Inflammatory macrophage (primary cell): ENCODE measurements at places on chromosomes 16 and 17.
A peak's percentile ranks its signal among the peaks of the same experiment; 100 is the strongest.

GRCh38 chr17:45234641-45235415, 13.1 kb downstream of the FMNL1 start:
- DNase-seq: no peak

- DNase-seq: no peak
Measured at GRCh38 chr17:57966875-57967274, 11.7 kb upstream of the CUEDC1 start.

- no peak for DNase-seq
Measured at GRCh38 chr16:19046062-19046461, 21.4 kb upstream of the COQ7 start.

GRCh38 chr17:31457391-31458234, 66.1 kb downstream of the RAB11FIP4 start:
- DNase-seq: no peak

DNA sequence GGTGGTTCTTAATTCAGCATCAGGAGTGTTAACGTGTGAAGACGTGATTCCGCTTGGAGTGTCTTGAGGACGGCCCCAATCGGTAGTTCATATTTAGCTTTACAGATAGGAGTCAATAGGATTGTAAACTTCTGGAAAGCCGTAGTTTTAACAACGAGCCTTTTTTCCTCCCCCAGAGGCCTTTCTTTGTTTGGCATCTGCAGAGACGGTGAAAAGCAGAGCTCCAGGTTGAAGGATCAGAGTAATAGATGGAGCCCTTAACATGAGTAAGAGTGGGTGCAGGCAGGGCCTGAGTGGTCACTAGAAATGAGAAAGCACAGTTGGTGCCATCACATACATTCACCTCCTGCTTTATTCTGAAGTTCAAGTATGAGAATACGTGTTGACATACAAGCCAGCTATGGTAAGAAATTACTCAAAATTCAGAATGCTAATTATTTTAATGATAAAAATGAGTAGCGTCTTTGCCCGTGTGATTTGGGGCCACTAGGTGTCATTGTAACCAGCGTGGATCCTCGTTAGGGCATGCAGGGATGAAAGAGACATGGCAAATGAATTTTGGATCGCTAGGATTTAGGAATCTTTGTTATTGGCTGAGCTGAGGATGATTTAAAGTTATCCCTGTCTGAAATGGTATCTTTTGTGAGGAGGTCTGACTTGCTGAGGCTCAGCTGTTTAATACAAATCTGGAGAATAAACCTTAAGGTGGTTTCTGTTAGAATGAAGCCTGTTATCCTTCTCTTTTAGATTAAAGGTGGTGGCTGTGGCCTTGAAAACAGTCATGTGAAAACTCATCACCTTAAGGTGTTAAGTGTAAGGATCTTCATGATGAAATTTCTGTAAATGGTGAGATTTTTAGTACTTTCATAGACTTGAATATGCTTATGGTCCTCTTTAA, 18.6 kb downstream of the PRCD start:
- no peak for DNase-seq

DNA sequence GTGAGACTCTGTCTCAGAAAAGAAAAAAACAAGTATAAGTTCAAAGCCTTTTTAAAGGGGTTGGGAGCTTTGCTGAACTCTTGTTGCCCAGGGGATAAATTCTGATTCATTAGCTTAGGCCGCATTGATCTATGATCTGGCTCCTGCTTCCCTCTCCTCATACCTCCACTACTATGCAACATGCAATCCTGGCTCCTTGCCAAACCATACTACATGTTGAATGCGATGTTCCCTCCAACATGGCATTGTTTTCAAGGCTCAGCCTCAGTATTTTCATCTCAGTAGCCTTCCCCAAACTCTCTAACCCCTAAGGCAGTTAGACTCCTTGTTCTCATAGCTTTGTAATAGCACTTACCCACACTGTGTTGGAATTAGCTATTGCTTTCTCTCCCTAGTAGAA, 6.2 kb downstream of the REXO5 start:
- DNase-seq: no peak

DNA sequence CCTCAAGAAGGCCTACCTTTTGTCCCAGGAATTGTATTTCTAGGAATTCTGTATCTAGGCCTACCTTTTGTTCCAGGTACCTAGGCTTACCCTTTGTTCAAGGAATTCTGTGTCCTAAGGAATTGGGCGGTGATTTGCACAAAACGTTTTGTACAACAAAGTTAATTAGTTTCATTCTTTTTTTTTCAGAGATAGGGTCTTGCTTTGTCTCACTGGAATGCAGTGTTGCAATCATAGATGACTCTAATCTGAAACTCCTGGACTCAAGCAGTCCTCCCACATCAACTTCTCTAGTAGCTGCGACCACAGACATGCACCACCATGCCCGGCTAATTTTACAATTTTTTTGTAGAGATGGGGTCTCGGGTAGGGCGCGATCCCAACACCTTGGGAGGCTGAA, 7.0 kb downstream of the CDR2L start:
- DNase-seq: no peak

- no peak for DNase-seq
Measured at GRCh38 chr17:45022288-45022648, 29.2 kb downstream of the DCAKD start.

- no peak for DNase-seq
Measured at GRCh38 chr17:69254187-69254586, 25.6 kb upstream of the ABCA10 start.

GRCh38 chr16:27472091-27473020, 70.4 kb downstream of the IL21R start:
- DNase-seq: no peak

GRCh38 chr17:35947156-35947585, 3.7 kb upstream of the LYZL6 start:
- peak; percentile 61 for DNase-seq

DNA sequence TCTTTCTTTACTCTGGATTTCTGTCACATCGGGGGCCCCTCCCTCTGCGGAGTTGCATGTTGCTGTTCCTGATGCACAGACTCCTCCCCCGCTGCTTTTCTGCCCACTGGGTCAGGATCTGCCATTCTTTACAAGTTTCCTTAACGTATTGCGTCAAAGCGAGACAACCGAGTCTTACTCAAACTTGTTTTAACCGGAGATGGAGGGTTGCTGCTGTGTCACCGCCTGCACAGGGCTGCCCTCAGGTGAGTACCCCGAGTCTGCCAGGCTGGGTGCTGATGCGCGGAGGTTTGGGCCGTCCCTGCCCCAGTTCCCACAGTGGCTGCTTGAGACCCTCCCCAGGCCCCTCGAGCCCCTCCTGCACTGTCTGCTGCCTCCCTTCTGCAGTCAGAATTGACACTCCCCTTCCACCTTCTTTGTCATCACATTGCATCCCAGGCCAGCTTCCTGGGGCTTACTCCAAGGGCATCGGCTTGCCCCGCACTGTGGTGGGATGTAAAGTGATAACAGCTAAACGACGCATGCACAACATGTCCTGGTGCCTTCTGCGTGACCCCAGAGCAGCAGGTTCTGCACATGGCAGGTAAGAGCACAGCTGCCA, 19.3 kb downstream of the CARHSP1 start:
- DNase-seq: no peak

DNA sequence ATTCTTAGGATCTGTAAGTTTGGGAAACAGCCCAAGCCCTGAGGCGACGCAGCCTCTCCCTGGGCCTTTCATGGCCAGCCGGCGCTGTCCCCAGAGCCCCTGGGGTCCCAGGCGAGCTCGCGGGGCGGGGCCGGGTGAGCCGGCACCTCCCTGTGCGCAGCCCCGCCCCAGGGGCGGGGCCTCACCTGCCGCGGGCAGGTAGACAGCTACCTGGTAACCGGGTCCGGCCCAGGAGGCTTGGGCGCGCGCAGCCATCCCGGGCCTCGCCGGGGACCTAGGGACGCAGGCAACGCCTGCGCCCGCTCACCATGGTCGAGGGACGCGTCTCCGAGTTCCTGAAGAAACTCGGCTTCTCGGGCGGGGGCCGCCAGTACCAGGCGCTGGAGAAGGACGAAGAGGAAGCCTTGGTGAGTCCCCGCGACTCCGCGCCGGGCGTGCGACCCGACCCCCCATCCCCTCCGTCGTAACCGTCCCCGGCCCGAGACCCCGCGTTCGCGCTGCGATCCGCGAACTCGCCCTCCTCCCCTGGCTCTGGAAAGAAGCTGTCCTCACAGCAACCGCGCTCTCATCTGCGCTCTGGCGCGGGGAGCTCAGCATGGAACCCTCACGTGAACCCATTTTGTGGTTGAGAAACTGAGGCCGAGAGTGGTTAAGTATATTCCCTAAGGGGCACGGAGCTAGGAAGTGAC, at the start of gene ATP2C2:
Gene ATP2C2 (plus strand): TSS at position 231 of the 689 bp plus-strand sequence. CDS start 78 bp downstream, at position 309.
- DNase-seq: no peak

DNA sequence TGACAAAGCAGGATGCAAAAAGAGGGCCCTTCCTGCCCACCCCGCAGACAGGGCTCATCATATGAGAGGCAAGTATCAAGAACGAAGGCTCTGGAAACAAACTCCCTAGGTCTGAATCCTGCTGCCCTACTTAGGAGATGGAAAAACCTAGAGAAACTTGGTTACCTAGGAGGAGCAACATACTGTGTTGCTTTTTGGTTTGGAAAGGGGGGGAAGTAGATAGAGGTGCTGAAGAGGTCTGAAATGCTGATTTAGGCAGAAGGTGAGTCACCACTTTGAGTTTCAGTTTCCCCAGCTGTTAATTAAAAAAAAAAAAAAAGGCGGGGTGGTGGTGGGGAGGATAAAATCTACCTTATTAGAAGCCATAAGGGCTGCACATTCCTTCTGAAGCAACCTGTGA, 1.5 kb downstream of the N4BP1 start:
- DNase-seq: no peak

GRCh38 chr16:76277460-76278030, 344 bp downstream of the CNTNAP4 start:
- DNase-seq: no peak

DNA sequence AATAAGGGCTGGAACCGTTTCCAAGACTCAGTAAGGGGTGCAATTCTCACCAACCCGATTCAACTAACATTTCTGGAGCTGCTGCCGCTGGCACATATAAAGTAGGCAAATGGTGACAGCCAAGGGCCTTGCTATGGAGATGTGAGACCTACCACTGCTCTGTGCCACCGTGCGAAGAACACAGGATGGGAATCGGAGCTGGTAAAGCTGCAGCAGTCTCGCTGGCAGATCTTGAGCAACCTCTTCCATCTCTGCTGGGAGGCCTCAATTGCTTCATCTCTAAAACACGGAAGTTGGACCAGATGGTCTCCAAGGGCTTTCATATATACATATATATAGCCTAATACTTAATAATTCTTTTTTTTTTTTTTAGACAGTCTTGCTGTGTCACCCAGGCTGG, 128.9 kb upstream of the RCVRN start:
- peak; percentile 94 for DNase-seq

DNA sequence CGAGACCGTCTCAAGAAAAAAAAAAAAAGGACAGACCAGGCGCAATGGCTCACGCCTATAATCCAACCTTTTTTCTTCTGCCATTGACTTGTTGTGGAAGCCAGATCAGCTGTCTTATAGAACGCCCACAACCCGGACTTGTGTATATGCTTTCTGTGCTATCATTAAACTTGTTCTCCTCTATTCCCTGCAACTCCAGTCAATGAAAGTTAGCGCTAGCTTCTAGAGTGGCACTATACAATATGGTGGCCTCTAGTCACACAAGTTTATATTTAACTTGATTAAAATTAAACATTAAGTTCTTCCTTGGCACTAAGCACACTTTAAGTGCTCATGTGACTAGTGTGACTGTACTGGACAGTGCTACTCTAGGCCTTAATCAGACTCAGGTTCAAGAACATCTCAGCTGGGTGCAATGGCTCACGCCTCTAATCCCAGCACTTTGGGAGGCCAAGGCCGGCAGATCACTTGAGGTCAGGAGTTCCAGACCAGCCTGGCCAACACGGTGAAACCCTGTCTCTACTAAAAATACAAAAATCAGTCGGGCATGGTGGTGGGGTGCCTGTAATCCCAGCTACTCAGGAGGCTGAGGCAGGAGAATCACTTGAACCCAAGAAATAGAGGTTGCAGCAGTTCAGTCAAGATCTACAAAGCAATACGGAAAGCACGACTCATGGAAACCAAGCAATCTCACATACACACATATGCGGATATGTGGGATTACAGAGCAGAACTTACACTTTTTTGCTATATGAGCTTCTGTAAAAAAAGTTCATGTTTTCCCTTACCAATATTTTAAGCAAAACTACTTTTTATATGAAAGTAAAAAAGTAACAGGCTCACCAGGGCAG, 18.8 kb upstream of the GLG1 start:
- DNase-seq: no peak

- DNase-seq: no peak
Measured at GRCh38 chr17:80847496-80848230, 144.0 kb upstream of the CHMP6 start.

DNA sequence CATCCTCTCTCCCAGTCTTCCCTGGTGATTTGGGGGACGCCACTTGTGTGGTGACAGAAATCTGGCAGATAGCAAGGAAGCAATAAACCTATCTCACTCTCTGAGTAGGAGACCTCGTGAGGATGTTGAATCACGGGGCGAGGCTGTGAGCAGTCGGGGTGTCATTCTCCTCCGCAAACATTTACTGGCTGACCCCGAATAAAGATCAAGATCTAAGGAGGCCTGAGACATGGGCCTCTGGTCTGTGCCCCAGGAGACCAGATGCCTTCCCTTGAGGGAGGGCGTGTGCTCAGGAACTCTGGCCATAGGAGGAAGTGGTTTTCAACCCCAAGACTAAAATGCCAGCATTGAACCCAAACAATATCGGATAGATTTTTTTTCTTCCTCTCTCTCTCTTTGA, 53.1 kb downstream of the FOXL1 start:
- DNase-seq: no peak

DNA sequence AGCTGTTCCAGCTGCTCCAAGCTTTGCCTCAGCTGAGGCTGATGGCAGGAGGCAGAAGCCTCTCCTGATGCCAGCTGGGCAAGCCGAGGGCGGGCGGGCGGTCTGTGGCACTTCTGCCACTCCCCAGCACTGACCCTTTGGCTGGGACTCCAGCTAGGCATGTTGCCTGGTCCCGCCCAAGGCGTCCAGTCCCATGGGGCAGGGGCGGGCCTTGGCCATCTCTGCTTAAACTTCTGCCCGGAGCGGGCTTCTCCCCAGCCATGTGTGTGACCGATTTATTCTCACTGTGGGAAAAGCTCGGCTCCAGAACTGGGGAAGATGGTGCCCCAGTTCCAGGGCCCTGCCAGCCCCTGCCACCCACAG, 349.1 kb downstream of the SEC14L1 start:
- DNase-seq: no peak

DNA sequence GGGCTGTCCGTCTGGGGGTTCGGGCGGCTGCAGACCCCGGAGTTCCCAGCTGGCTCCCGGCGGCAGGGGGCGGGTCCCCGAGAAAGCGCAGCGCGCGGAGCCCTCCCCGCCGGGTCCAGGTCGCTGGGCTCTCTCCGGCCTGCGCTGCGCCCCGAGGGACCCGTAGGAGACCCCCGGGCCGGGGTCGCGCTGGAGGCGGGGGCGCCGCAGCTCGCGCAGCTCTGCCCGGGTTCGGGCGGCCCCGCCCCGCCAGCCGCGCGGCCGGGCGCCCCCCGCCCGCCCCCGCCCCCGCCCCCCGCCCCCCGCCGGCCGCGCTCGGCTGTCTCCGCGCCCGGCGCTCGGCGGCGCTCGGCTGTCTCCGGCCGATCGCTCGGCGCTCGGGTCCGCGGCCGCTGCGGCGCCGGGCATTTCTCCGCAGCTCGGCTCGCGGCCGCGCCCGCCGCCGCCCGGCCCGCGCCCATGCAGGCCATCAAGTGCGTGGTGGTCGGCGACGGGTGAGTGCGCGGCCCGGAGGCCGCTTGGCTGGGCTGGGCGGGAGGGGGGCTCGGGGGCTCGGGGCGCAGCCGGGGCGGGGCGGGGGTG, at the start of gene RAC3:
Gene RAC3 (plus strand): TSS at position 376 of the 582 bp plus-strand sequence. CDS start 84 bp downstream, at position 460.
- no peak for DNase-seq
